ENCODE measurements at places on chromosomes 6 and 20.

DNA sequence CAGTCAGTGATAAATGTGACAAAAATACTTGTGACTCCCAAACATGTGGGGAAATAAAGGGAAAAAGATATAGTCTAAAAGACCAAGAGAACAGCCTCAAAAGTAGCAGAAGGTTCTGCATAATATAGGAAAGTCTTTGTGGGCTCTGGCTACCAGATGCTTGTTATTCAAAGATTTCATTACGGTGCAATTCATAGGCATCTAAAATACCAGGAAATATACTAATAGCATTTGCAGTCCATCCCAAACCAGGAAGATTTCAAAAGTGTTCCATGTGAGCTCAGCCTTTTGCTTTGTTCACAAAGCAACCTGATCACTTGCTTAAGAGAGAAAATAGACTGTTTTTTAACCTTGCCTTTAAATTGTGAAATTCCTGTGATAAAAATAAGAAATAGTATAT lies 506.7 kb upstream of the MARCKS start:
- DNase-seq, result no peak
- peaks cover 3% of the 10 kb centered on the region for H3K27me3 ChIP-seq
- no peak overlapping the region for H3K27ac ChIP-seq
- H3K4me1 ChIP-seq, result peaks cover 33% of the 10 kb centered on the region

DNA sequence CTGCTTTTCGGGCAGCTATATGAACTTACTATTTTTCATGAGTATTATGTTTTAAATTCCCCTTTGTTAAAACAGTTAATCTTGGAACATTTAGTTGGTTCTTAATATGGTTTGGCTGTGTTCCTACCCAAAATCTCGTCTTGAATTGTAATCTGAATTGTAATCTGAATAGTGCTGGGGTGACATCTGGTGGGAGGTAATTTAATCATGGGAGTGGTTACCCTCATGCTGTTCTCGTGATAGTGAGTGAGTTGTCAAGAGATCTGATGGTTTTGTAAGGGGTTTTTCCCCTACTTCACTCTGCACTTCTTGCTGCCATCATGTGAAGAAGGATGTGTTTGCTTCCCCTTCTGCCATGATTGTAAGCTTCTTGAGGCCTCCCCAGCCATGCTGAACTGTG lies 305.4 kb upstream of the MAP3K7 start:
- peaks cover 39% of the 10 kb centered on the region for H3K27me3 ChIP-seq
- peaks cover 3% of the 10 kb centered on the region for H3K4me1 ChIP-seq

GRCh38 chr6:41581381-41581991 lies 35.3 kb downstream of the FOXP4 start:
- H3K36me3 ChIP-seq, result peaks cover 14% of the 10 kb centered on the region
- peaks cover 56% of the 10 kb centered on the region for H3K4me1 ChIP-seq
- no peaks in the 10 kb centered on the region for H3K27me3 ChIP-seq
- no peak overlapping the region for H3K27ac ChIP-seq
- H3K4me3 ChIP-seq, result no peak overlapping the region
- no peak for DNase-seq

GRCh38 chr20:49893242-49894072 lies 21.9 kb downstream of the SPATA2 start:
- H3K4me1 ChIP-seq, result peaks cover 8% of the 10 kb centered on the region
- no peak for DNase-seq
- no peak overlapping the region for H3K27ac ChIP-seq
- H3K4me3 ChIP-seq, result no peak overlapping the region
- no peaks in the 10 kb centered on the region for H3K27me3 ChIP-seq
- H3K36me3 ChIP-seq, result peaks cover 1% of the 10 kb centered on the region

GRCh38 chr20:59123678-59124255 lies 39.9 kb upstream of the ZNF831 start:
- no peaks in the 10 kb centered on the region for H3K36me3 ChIP-seq
- H3K27me3 ChIP-seq, result peaks cover 37% of the 10 kb centered on the region
- H3K27ac ChIP-seq, result no peak overlapping the region

DNA sequence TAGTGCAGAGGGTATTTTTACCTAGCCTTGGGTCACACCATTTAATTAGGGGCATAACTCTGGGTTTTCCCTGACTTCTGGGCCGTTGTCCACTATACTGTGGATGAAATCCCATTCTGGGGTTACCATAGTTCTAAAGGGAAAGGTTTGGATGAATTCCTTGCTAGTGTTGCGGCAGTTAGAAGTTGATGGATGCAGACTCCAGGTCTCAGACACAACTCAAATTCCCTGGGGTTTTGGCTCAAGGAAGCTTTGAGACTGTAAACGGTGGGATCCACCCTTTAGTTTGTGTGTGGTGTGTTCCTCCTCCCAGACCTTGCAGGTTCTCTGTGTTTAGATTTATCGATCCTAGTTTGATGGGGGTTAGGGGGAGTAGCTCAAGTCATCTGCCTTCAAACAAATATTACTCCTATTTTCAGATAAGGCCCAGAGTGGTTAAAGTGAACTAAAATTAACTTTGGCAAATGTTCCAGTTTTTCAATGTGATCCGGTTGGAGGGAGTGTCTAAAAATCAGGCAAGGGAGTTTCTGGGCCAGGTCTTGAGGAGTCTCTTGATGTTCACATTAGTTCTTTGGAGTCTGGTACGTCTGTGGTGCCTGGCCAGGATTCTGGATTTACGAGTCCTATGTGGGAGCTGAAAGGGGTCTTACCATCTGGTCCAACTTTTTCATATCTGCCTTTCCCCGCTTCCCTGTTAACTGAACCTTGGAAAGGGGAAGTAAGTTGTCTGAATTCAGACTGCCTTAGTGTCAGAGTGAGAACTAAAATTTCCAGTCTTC lies 1.5 kb downstream of the RALY start:
- peak overlapping the region; percentile 95 for H3K4me3 ChIP-seq
- H3K27ac ChIP-seq, result peak overlapping the region; percentile 98
- peaks cover 45% of the 10 kb centered on the region for H3K4me1 ChIP-seq
- no peaks in the 10 kb centered on the region for H3K36me3 ChIP-seq

- no peak for DNase-seq
- H3K4me1 ChIP-seq, result no peaks in the 10 kb centered on the region
- no peaks in the 10 kb centered on the region for H3K27me3 ChIP-seq
- no peaks in the 10 kb centered on the region for H3K36me3 ChIP-seq
Observed at GRCh38 chr6:15183979-15184378, 61.9 kb upstream of the JARID2 start.

GRCh38 chr6:37024656-37025337 lies 19.3 kb downstream of the FGD2 start:
- H3K27me3 ChIP-seq, result peaks cover 18% of the 10 kb centered on the region
- no peaks in the 10 kb centered on the region for H3K36me3 ChIP-seq
- H3K27ac ChIP-seq, result no peak overlapping the region
- peaks cover 19% of the 10 kb centered on the region for H3K4me1 ChIP-seq
- no peak for DNase-seq

DNA sequence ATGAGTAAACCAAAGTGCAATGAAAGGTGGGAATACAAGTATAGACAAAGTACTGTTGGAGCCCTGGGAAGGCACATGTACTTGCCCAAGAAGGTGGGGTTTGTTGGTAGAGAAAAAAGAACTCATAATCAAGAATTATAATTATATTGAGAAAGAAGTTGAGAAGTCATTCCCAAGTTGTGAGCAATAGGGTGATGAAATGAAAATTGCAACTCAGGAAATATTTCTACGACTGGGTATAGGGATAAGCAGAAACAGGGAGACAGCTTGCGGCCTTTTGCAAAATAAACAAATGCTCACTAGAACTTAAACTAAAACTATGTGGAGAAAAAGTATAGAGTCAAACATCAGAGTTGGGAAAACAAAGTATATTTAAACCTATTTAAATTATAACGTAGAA lies 250.7 kb upstream of the FAM83B start:
- H3K4me3 ChIP-seq, result no peak overlapping the region
- H3K27ac ChIP-seq, result no peak overlapping the region
- H3K4me1 ChIP-seq, result no peaks in the 10 kb centered on the region
- no peak for DNase-seq
- no peaks in the 10 kb centered on the region for H3K27me3 ChIP-seq
- no peaks in the 10 kb centered on the region for H3K36me3 ChIP-seq

- peak within 1 kb of the TSS; percentile 95 for H3K4me3 ChIP-seq
- peak within 1 kb of the TSS; percentile 88 for H3K27ac ChIP-seq
- H3K27me3 ChIP-seq, result peaks cover 5% of the 10 kb centered on the region
- H3K4me1 ChIP-seq, result peaks cover 18% of the 10 kb centered on the region
Observed at GRCh38 chr6:109455437-109456110, at the start of gene MICAL1. Gene MICAL1, minus strand, starts transcription at chr6:109455772. Its CDS starts 1,576 bp downstream, at chr6:109454196.

DNA sequence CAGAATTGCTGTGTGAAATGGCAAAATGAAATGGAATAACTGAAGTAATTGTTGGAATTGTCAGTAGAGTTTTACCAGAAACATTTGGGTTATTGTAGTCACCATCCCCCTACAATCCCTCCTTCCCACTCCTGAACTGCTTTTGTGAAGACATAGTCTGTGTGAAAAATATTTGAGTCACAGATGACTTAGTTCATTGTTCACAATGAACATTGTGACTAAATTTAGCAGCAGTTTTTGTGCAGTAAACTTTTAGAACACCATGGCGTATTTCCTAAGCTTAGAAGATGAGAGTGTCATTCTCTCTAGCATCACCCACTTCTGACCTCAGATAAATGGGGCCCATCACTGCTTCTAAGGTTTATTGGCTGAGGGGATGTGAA lies 11.0 kb downstream of the OTOR start:
- H3K4me1 ChIP-seq, result peaks cover 15% of the 10 kb centered on the region
- DNase-seq, result no peak
- no peaks in the 10 kb centered on the region for H3K36me3 ChIP-seq
- no peak overlapping the region for H3K4me3 ChIP-seq
- H3K27ac ChIP-seq, result no peak overlapping the region

DNA sequence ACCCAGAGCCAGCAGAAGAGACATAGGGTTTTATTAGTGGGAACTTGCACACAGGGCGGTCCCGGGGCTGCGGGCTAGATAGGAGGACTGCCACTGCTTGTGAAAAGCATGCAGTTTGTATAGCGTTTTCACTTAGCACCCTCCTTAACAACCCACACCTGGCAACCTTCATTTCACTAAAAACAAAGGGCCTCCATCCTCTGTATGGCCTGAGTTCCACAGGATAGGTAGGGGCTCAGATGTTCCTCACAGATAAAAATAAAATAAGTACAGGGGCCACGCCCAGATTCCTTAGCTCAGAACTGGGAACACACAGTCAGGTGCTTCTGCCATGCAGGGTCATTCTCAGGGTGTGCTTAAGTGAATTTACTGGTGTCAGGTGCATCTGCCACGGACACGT lies 39.8 kb downstream of the GPR6 start:
- H3K4me3 ChIP-seq, result no peak overlapping the region
- peaks cover 22% of the 10 kb centered on the region for H3K27me3 ChIP-seq
- peaks cover 8% of the 10 kb centered on the region for H3K4me1 ChIP-seq
- no peak for DNase-seq

DNA sequence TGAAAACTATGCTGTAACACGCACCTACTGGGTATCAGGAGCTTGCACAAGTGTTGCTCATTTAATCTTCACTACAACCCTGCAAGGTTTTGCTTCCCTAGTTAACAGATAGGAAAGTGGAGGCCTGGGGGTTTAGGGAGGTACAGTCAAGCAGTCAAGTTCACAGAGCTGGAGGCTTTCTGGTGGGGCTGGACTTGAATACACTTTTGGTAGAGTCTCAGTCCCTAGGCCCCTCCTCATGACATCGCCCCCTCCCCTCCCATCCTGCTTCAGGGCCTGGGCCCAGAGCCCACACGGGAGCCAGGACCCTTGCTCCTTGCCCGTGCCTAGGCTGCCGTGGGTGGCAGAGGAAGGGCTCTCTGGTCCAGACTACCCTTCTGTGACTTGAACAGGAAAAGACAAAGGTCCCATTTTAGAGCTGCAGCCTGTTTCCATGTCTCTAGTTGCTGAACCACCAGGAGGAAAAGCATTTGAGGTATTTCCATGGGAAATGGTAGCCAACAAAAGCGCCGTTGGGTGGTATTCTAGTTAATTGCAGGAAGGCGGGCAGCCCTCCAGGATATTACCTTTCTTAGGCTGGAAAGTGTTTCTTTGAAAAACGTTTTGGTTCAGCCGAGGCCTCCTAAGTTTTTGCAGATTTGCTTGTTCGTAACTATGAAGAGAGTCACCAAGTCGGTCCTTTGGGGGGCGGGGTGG lies 84.9 kb downstream of the CDC5L start:
- peaks cover 7% of the 10 kb centered on the region for H3K4me1 ChIP-seq
- no peak for DNase-seq
- H3K36me3 ChIP-seq, result no peaks in the 10 kb centered on the region

DNA sequence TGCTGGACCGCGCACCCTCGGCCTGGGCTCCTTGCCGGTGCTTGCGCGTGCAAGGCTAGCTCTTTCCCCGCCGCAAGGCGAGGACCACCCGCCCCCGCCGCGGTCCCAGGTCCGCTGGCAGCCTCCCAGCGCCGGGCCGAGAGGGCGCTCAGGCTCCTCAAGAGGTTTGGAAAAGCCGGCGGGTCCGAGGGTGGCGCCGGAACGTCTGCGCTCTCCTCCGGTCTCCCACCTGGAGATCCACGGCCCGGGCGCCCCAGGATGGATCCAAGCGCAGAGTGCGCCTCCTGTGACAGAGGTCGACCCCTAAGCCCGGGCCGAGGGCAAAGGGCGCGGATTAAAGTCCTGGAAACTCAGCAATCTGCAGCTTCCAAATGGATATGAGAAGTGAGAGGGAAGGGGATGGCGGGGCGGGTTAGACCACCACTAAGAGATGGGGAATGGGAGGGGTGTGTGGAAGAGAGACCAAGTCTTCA lies 575 bp upstream of the MICAL1 start:
- peaks cover 20% of the 10 kb centered on the region for H3K4me1 ChIP-seq
- DNase-seq, result no peak
- peak overlapping the region; percentile 29 for H3K27ac ChIP-seq
- peak overlapping the region; percentile 95 for H3K4me3 ChIP-seq

DNA sequence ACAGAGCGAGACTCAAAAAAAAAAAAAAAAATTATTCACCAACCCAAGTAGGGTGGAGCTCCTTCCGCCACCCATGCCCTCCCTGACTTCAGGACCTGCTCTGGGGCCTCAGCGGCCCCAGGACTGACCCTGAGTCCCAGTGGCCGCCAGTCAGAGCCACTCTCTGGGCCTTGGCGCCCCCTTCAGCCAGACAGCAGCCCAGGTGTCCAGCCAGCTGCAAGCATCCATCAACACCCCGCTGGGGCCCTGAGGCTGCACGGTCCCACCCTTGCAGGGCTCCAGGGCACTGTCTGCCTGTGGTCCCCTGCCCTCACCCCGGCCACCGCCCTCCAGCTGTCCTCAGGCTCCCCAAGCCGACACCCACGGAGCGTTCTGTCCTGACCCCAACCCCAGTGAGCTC lies 11.4 kb upstream of the KCNQ2 start:
- H3K4me1 ChIP-seq, result no peaks in the 10 kb centered on the region
- DNase-seq, result no peak
- H3K36me3 ChIP-seq, result no peaks in the 10 kb centered on the region

All from progenitor cell of endocrine pancreas (in vitro differentiated cells).